ENCODE measurements at places on chromosomes 4 and X.

- DNase-seq: no peak
These were observed 28.9 kb upstream of the APOOL start for GRCh38 chrX:84974803-84975202.

- DNase-seq: no peak
These were observed 137.3 kb upstream of the FTHL17 start for GRCh38 chrX:31209005-31209628.

- DNase-seq: no peak
These were observed 4.0 kb upstream of the MSX1 start for GRCh38 chr4:4855301-4856070.

GRCh38 chr4:119728692-119729593, 100.3 kb upstream of the PDE5A start:
- no peak for DNase-seq

GRCh38 chrX:96721354-96721753, 36.7 kb downstream of the DIAPH2 start:
- DNase-seq: no peak

- no peak for DNase-seq
These were observed 46.6 kb upstream of the HS6ST2 start for GRCh38 chrX:133005042-133005441.

- DNase-seq: no peak
These were observed 14.9 kb downstream of the ARHGAP36 start for GRCh38 chrX:131072871-131073571.

- DNase-seq: no peak
These were observed 768.2 kb downstream of the CENPC start for GRCh38 chr4:66777097-66777496.

DNA sequence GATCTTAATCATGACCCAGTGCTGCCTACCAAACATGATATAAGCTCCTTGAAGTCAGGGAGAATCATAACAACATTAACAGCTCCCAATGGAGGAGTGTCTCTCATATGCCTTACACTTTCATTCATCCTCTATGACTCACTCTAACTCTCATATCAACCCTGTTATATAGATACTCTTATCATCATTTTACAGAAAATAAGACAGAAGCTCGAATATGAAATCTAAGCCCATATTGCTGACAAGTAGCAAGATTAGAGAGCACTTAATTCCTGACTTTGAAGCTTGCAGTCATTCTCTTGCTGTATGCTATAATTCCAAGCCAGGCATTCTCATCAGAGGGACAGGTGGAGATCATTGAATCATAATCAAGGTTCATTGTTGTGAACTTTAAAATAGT, 476.7 kb upstream of the ATOH1 start:
- DNase-seq: no peak
